ENCODE measurements at places on chromosomes 3 and 15. TPM values are rescaled to one million over a fixed set of nuclear protein-coding genes. Genes with fewer than 3 reads are reported as not detected.

MAPKAPK3 gene
- total RNA-seq = 23.4 TPM

BCL2A1 gene
- total RNA-seq = 18.7 TPM

OXTR gene
- 6.8 TPM for total RNA-seq

RARRES1 gene
- 9.2 TPM for total RNA-seq

ANP32A gene
- total RNA-seq = 305 TPM

PTX3 gene
- total RNA-seq = 0.86 TPM

POLQ gene
- 6.3 TPM for total RNA-seq

CEMIP gene
- 2.2 TPM for total RNA-seq

NOX5 gene
- total RNA-seq = 0.30 TPM

SLC41A3 gene
- total RNA-seq = 23.4 TPM
